IPS DF 6.9 (cell line): ENCODE measurements at places on chromosomes 16 and 17.

DNA sequence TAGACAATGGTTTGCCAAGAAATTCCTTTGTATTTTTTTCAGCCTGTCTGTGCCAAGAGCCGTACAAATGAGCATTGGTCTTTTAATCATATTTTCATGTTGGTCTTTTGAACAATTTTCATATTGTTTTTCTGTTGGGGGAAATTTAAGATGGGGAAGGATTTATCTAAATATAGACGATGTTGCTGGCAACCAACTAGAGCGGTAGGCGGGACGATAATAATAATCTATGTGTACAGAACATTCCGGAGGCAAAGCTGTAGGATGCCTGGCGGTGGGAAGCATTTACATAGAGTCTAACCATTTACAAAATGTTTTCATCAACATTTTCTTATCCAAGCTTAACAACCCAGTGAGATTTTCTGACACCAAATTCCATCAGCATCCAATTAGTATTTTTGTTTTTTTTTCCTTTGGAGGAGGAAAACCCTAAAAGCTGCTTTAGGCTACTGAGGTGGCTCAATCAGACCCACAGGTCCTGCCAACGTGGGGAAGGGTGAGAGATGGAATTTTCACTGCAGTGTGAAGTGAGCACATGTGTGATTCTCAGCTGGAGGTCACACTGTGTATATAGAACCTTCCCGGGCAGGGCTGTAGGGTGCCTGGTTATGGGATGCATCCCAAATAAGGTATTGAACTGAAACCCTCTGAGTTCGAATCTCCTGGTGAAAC lies 11.7 kb upstream of the SEC14L1 start:
- H3K4me3 ChIP-seq: no peak overlapping the region
- no peaks in the 10 kb centered on the region for H3K36me3 ChIP-seq
- H3K27ac ChIP-seq: no peak overlapping the region
- H3K4me1 ChIP-seq: no peaks in the 10 kb centered on the region
- DNase-seq: no peak
- no peaks in the 10 kb centered on the region for H3K27me3 ChIP-seq

DNA sequence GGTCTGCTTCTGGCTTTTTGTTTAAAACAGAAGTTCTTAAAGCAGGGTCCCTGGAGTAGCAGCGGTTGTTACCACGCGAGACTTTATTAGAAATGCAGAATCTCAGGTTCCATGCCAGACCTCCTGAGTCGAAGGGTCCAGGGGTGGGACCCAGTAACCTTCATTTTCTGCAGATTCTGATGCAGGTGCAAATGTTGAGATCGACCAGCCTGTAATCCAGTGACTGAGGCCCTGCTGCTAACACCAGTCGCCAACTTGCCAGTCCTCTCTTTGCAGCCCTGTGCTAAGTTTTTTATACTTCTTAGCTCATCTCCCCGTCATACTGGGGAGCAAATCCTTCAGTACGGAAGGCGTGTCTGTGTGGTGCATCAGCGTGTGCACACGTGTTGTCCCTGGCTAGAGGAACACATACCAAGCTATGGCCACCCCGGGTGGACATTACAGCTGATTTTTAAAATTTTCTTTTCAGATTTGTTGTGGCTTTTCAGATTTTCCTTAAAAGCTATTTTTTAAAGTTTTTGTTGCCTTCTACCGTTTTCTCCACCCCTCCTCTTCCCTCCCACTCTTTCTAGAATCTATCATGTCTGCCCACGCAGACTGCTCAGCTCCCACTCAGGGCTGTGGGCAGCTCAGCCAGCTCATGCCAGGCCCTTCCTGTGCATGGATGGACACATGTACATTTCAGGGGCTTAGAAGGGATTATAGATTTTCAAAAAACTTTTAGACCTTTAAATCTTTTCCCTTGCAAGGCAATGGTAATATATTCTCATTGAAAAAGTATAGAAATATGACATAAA lies 57.7 kb downstream of the MEAK7 start:
- no peak overlapping the region for H3K27ac ChIP-seq
- no peak overlapping the region for H3K4me3 ChIP-seq
- no peak for DNase-seq
- no peaks in the 10 kb centered on the region for H3K27me3 ChIP-seq
- H3K36me3 ChIP-seq: no peaks in the 10 kb centered on the region
- H3K4me1 ChIP-seq: no peaks in the 10 kb centered on the region; the same call in 1 of the 2 replicates

DNA sequence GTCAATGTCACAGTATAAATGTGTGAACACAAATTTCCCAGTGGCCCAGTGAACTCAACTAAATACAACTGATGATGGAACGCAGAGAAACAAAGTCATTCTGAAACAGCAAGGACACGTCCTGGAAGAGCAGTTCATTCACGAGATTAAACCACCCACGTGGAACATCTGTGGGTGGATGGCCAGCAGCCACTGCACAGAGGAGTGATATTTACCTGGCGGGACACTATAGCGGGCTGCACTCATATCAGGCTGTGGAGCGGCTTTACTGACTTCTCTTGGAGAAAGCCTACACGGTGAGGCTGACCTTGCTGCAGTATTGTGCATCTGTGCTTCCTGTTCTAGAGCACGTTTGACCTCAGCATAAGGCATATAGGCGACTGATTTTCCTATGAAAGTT lies 87.3 kb downstream of the TTC19 start:
- DNase-seq: no peak
- no peak overlapping the region for H3K4me3 ChIP-seq
- H3K4me1 ChIP-seq: 0 out of 2 replicates have a peak, but pooled peaks cover 1% of the 10 kb centered on the region
- no peaks in the 10 kb centered on the region for H3K27me3 ChIP-seq

- no peaks in the 10 kb centered on the region for H3K4me1 ChIP-seq
- no peaks in the 10 kb centered on the region for H3K36me3 ChIP-seq
- H3K27me3 ChIP-seq: no peaks in the 10 kb centered on the region
- no peak overlapping the region for H3K4me3 ChIP-seq
- peak; percentile 7 for DNase-seq
Observed at GRCh38 chr17:41456204-41456603, 11.0 kb downstream of the KRT32 start.

DNA sequence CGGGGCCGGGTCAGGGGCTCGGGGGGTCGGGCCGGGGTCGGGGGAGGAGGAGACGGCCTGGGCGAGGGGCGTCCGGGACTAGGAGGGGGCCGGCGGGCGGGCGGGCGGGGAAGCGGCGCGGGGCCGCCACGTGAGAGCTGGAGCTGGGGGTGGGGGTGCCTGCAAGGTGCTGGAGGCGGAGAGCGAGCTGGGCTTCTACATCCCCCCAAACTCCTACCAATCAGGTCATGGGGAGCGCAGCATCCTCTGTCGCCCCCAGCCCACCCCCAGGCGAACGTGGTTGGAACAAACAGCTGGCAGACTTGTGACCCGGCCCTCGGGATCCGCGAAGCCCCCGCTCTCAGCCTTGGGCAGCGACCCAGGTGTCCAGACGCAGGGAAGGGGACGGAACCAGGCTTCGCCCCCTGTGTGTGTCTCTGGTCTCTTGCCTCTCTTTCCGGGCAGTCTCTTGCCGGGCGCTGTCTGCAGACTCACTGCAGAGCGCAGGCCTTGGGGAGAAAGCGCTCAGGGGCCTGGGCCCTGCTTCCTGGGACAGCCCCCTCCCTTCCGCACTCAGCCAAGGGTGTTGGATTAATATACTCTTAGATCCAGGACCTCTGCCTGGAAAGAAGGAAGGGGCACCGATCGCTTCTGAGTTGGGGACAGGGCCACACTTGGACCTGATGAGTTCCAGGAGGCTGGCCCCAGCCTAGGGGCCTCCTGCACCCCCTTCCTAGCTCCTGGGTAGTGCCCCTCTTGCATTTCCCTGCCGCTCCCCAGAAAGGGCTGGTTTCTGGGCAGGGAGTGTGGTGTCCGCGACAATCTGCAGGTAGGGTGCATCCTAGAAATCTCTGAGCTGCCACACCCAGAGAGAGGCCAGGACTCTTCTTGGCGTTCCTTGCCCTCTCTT lies 722 bp downstream of the RASL10B start:
- no peaks in the 10 kb centered on the region for H3K27me3 ChIP-seq
- H3K36me3 ChIP-seq: no peaks in the 10 kb centered on the region

GRCh38 chr16:26120729-26121128 lies 429.0 kb downstream of the HS3ST4 start:
- H3K27ac ChIP-seq: no peak overlapping the region
- H3K4me3 ChIP-seq: no peak overlapping the region
- peaks cover 5% of the 10 kb centered on the region for H3K4me1 ChIP-seq

DNA sequence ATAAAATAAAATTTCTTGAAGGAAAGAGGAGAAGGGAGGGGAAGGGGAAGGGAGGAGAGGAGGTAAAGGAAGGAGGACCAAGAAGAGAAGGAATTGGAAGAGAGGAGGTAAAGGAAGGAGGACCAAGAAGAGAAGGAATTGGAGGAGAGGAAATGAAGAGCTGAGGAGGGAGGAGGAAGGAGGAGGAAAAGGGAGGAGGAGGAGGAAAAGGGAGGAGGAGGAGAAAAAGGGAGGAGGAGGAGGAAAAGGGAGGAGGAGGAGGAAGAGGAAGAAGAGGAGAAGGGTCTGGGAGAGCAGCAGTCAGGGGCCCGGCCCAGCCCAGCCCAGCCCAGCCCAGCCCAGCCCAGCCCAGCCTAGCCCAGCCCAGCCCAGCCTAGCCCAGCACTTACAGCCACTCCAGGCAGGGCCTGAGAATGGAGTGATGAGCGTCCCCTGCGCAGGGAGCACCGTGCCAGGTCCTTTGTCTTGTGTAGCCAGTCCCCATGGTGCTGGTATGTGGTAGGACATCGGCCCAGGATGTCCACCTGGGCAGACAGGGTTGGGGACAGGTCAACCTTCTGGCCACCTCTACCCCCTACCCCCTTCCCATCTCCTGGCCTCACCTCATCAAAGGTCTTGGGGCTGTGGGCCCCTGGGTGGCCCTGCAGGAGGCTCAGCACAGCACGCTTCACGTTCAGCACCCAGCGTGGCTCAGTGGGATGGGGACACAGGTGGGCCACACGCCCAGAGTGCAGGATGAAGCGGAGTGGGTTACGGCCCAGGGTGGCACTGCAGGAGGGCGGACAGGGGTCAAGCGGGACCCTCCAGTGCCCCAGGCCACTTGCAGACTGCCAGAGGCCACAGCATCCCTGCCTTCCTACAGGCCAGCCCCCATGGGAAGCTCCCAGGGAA lies 70.9 kb downstream of the LITAF start:
- H3K4me3 ChIP-seq: no peak overlapping the region
- no peak for DNase-seq
- 0 out of 2 replicates have a peak, but pooled peaks cover 3% of the 10 kb centered on the region for H3K4me1 ChIP-seq
- no peaks in the 10 kb centered on the region for H3K36me3 ChIP-seq
- H3K27me3 ChIP-seq: no peaks in the 10 kb centered on the region
